ENCODE measurements at places on chromosomes 11 and 22. TPM values are rescaled to one million over a fixed set of nuclear protein-coding genes. Genes with fewer than 3 reads are reported as not detected.

DNA sequence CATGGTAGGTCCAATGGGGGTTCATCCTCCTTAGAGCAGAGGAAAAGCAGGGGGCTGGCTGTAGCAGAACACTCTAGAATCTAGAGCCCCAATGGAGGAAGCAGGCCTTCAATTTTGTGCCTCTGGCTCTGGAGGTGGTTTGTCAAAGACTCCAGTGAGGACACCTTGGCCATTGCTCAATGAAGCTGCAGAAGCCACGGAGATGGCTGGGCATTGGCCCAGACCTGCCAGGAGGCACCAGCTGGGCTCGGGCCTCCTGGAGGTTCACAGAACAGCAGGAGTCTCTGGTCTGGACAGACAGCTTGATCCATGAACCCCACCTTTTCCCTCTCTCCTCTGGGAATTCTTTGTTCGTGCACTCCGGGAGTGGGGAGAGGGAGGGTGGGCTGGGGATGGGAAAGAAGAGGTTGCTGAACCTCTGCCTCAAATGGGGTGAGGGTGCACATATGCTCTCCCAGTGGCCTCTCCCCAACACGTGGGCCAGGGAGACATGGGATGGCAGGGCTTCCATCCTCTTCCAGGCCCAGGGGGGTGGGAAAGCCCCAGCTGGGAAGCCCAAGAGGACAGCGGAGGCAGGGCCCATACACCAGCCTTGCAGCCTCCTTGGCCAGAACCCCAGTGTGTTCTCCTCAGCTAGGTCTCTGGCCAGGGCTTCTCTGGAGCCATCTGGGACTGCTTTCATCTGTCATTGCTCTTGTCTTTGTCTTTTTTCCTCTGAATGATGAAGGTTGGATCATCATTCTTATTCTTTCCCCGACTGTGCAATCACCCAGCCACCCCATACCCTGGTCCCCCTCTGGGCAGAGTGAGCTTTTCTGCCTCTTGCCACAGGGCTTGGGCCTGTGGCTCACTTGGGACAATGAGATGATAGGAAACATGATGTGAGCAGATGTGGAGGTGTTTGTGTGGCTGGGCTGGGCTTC is 1019.4 kb downstream of the BRD1 start:
- no peak for DNase-seq

- DNase-seq = no peak
These were observed 13.9 kb downstream of the TMEM184B start for GRCh38 chr22:38258895-38259294.

- DNase-seq = no peak
These were observed 12.0 kb downstream of the ALG12 start for GRCh38 chr22:49906071-49906798.

The MPPED2 gene
- total RNA-seq = 4.4 TPM

GRCh38 chr22:25051983-25052710 is 99.6 kb downstream of the KIAA1671 start:
- no peak for DNase-seq

GRCh38 chr11:1636291-1636950 is 6.8 kb downstream of the KRTAP5-5 start:
- DNase-seq = no peak

- DNase-seq = no peak
These were observed 27.3 kb upstream of the CREB3L1 start for GRCh38 chr11:46249938-46250744.

DNA sequence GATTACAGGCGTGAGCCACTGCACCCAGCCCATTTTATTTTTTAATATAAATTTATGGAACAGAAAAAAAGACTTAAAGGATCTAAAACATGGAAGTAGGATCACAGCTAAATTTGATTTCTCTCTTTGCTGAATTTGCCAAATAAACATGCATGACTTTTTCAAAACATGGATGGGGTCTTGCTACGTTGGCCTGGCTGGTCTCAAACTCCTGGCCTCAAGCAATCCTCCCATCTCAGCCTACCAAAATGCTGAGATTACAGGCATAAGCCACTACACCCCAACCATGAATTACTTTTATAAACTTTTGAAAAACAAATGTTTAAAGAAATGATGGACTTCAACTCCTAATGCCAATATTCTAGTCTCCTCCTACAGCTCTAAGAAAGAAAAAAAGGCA is 61.2 kb downstream of the PHF21A start:
- no peak for DNase-seq

GRCh38 chr11:501001-501682 is 5.9 kb downstream of the RNH1 start:
- no peak for DNase-seq

The KCNC1 gene
- 0.49 TPM for total RNA-seq

The PIWIL4 gene
- 3.2 TPM for total RNA-seq

The CD3D gene
- 13.8 TPM for total RNA-seq

The MMP12 gene
- not detected for total RNA-seq

The OR51E2 gene
- 0.98 TPM for total RNA-seq

GRCh38 chr22:31753005-31753633 is 700 bp upstream of the DEPDC5 start:
- no peak for DNase-seq

The TP53I11 gene
- 50.6 TPM for total RNA-seq

The OR8G1 gene
- not detected for total RNA-seq

- DNase-seq = no peak
These were observed 21.4 kb downstream of the ADM start for GRCh38 chr11:10326012-10326964.

The APOA4 gene
- total RNA-seq = not detected

The CD3G gene
- total RNA-seq = 2.2 TPM

DNA sequence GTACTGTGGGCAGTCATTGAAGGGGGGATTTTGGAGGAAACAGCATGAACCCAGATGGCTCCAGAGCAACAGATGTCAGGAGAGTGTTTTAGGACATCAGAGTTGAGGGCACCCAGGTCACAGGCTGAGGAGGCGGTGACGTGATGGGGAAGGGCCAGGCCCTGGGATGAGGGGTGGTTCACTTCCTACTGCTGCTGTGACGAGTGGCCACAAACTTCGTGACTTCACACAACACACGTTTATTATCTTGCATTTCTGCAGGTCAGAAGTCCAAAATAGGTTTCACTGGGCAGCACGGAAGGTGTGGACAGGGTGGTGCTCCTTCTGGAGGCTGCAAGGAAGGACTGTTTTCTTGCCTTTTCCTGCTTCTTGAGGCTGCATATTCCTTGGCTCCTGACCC is 77.7 kb upstream of the RAB1B start:
- no peak for DNase-seq

All from vagina (tissue), 2 donors.